ENCODE measurements at places on chromosomes 13 and 19.

- no peak for DNase-seq
These were observed 11.0 kb upstream of the CASP14 start for GRCh38 chr19:15038294-15038693.

- DNase-seq: no peak
These were observed 505 bp downstream of the PAF1 start for GRCh38 chr19:39390451-39390750.

DNA sequence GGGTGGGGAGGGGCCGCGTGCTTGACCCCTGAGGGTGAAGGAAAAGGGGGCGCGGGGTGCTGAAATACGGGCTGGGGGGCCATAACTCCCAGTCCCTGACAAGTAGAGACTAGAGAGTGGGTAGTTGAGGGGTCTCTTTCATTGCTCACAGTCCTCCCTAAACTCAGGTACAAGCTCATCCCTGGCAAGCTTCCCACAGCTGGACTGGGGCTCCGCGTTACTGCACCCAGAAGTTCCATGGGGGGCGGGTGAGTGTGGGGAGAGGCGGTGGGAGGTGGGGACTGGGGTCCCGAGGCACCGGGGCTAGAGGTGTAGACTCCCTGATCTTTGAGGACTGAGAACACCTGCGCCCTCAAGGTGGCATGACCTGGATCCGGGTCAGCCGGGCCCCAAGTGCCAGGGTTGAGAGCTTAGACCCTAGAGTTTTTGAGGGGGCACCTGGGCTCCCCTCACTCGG is 1.3 kb downstream of the ETV2 start:
- DNase-seq: no peak

- DNase-seq: no peak
These were observed 122.8 kb upstream of the SOX1 start for GRCh38 chr13:111944171-111944583.

GRCh38 chr13:65063753-65064152 is 2166.4 kb downstream of the PCDH9 start:
- DNase-seq: no peak

DNA sequence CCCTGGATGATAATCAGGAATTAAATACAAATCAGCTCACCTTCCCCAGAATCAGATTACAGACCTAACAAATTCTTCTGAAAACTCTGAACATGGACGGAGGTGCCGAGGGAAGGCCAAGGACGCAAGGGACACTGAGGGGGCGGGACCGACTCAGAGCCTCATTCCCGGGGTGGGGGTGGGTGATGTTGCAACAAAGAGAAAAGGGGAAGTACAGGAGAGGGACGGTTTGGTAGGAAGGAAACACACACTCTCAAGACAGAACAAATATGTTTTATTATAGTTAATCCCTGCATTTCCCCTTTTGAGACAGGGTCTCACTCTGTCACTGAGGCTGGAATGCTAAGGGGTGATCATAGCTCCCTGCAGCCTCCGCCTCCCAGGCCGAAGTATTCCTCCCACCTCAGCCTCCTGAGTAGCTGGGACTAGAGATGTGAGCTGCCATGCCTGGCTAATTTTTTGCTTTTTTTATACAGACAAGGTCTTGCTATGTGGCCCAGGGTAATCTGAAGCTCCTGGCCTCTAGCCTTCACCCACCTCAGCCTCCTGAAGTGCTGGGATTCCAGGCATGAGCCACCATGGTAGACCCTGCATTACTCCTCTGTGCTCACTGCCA is 786 bp upstream of the LILRA2 start:
- DNase-seq: no peak

DNA sequence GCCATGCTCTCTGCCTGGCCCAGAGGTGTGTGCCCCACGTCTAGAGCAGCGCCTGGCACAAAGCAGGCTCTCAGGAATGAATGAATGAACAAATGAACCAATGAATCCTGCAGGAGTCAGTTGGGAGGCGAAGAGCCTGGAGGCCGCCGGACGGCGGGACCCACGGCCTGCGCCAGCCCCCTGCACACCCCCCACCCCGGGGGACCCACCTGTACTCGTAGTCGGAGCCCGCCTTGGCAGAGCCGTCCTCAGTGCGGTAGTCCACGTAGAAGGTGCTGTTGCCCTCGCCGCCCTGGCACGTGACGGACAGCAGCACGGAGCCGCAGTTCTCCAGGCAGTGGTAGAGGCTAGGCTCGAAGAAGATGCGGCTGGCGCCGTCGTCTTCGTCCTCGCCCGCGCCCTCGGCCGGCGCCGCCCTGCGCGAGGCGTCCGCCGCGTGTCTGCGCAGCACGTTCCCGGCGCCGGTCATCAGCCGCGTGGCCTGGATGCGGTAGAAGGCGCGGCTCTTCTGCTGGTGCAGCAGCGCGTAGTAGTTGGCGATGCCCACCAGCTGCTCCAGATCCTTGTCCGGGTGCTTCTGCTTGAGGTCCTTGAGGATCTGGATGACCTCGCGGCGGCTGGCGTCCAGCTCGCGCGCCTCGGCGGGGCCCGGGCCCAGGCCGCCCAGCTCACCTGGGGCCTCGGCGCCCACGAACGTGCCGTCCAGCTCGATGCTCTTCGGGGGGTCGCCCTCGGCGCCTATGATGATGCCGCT is 14.8 kb downstream of the SLC8A2 start:
- no peak for DNase-seq

GRCh38 chr19:34678085-34678412 is 571 bp downstream of the ZNF302 start:
- DNase-seq: no peak

- DNase-seq: no peak
These were observed 2.7 kb upstream of the ZIC2 start for GRCh38 chr13:99978799-99979452.

DNA sequence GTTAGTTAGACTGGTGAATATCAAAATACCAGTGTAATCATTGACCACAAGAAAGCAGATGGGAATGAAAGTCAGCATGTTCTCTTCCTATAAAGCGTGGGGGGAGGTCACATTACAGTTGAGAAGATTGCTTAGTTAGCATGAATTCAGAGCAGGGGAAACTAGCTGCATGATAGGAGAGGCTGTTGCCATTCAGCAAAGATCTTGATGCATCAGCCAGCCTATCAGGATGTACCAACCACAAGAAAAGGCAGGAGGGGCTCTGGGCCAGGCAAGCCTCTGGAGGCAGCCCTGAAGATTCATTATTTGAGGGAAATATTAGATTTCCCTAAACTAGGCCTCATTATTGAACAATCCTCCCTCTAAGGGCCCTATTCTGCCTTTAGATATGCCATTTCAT is 5.0 kb upstream of the MTMR6 start:
- no peak for DNase-seq

GRCh38 chr19:23774524-23774971 is 15.9 kb upstream of the ZNF681 start:
- DNase-seq: no peak

DNA sequence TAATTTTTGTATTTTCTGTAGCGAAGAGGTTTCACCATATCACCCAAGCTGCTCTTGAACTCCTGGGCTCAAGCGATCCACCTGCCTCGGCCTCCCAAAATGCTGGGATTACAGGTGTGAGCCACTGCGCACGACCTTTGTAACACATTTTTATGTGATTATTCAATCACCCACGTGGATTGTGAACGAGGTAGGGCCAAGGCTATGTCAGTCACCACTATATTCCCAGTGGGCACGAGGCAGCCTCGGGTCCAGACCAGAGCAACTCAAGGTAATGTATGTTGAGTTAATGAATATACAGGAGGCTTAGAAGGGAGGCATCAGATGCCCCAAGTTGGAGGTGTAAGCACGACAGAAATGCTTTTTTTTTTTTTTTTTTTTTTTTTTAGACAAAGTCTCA is 8.9 kb downstream of the PTGIR start:
- DNase-seq: no peak

GRCh38 chr19:28980236-28980868 is 232.6 kb downstream of the UQCRFS1 start:
- no peak for DNase-seq

GRCh38 chr13:99737481-99738245 is 233.9 kb downstream of the ZIC5 start:
- DNase-seq: no peak

GRCh38 chr19:54248016-54248601 is 5.5 kb upstream of the LILRA6 start:
- no peak for DNase-seq

DNA sequence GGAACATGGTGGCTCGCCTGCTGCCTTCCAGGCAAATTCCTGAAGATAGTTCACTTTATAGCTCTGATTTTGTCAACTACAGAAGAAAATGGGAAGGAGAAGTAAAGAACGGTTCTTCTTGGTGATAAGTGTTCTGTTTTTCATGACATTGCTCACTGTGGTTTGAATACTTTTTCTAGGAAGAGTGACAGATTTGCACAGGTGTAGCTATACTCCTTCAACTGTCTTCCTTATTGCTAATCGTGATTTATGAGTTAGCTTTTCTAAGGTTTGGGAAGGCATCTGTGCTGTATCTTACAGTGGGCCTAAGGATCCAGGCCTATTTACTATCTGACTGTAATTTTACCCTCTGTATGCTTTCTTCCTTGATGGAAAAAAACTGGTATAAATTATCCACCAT is 405.6 kb downstream of the NDFIP2 start:
- DNase-seq: no peak

- DNase-seq: peak; percentile 94
These were observed at the start of gene RFXAP for GRCh38 chr13:36818804-36819738. Gene RFXAP, plus strand, starts transcription at chr13:36819222. Its CDS starts 136 bp downstream, at chr13:36819358.

GRCh38 chr13:75635828-75636435 is at the start of gene LMO7:
Gene LMO7, plus strand, starts transcription at chr13:75636330. Its CDS starts 328 bp downstream, at chr13:75636658.
- no peak for DNase-seq

GRCh38 chr13:94332359-94333096 is 147.0 kb downstream of the DCT start:
- DNase-seq: no peak

DNA sequence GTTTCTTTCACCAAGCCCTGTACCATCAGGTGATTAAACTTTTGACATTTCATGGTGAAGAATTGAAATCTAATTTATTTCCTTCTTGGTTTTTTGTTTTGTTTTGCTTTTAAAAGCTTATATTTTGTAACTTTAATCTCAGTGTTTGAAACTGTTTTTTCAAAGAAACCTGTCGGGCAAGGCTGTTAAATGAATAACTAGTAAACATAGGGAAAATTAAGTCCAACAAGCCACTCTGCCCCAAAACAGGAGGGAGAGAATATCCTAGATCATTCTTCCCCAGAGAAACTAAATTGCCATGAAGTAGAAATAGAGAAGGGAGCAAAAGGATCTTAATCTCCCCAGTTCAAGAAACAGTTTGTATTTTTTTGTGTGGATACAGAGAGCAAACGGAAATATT is 98.2 kb downstream of the FREM2 start:
- DNase-seq: no peak

GRCh38 chr13:91417660-91418325 is 19.4 kb downstream of the GPC5 start:
- DNase-seq: peak; percentile 18

DNA sequence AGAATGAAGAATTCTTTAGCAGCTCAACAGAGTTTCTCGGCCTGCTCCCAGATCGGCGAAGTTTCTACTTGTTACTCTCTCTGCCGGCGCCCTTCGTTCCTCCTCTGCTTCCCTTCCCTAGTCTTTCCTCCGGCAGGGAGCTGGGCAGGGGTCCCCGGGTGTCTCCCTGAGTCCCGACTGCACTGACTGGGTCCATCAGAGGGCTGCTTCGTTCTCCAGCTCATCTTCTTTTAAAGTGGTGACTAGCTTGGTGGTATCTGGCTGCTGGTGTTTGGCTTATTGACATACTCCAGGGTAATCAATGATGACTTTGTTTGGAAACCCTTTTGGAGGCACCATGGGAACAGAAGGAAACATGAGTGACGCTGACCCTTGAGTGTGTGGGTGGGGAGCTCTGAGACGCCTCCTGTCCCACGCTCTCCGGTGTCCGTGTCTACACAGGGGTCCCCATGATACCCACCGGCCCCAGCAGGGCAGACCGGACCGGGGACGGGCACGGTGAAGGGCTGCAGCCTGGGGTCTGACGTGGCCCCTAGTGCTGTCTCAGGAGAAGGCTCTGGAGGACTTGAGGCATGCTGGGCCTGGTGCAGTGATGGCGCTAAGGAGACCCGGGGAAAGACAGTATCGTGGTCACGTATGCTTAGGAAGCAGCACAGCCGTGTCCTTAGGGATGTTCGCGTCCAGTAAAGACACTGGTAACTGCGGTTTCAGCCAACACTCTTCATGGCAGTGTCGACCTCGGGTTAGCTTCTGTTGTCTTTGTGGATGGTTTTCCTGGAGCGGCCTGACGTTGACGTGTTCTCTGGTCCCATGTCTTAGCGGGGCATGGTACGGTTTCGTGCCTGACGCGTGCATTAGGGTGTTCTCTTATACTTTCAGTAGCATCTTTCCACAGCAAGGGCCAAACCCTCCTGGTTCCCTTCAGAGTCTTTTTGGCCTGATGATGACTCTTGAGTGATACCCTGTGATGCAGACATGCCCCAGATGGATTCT is 23.8 kb downstream of the NAXD start:
- DNase-seq: no peak

DNA sequence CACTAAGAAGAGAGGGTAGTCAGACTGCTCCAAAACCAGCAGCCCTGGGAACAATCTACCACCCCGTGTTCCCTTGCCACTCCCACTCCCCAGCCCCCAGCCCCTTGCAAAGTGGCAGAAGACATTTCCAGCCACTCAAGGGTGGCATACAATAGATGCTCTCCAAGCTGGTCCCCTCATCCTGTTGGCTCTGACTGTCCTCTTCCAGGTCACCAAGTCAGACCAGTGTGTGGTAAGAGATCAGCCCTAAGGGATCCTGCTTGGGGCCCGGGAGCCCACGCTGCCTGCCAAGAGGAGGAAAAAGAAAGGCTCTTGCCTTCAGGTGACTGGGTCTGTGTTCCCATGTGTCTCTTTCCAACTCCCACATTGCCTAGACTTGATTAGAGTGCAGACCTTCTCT is 25.0 kb downstream of the SERP2 start:
- no peak for DNase-seq

- DNase-seq: no peak
These were observed 567.5 kb downstream of the MYO16 start for GRCh38 chr13:109196948-109197347.
